T-cell (primary cell): ENCODE measurements at places on chromosomes 6 and 20. TPM values are rescaled to one million over a fixed set of nuclear protein-coding genes. Genes with fewer than 3 reads are reported as not detected.

Gene MTFR2
- total RNA-seq = 1.3 TPM

- DNase-seq = no peak
Measured at GRCh38 chr6:95723638-95724037, 146.3 kb downstream of the MANEA start.

Gene C6orf58
- total RNA-seq = not detected

DNA sequence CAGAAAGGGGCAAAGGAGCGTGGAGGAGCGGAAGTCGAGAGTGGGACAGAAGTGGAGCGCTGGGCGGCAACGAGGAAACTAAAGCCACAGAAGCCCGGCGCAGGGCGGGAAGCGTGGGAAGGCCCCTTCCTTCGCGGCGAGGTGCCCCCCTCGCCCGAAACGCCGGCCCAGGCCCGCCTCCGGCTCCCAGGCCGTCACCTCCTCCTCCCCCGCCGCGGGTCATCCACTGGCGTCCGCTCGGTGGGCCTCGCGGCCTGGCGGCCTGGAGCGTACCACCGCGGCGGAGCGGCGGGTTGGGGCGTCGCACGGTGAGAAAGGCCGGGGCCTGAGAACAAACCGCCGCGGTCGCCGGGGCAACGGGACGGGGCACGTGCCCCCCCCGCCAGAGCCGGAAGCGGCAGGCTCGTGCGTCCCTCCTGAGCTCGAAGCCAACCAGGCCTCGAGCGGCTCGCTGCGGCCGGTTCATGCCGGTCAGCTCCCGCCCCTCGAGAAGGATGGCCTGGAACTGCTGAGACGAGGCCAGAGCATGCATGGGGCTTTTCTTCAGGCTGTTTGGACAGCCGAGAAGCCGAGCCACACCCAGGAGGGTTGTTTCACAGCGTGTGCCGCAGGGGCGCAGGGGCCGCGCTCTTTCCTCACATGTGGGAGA, at the start of gene TCP11:
Gene TCP11 (minus strand): TSS at position 333 of the 649 bp plus-strand sequence. CDS start 469 bp downstream, outside the sequence.
- no peak for DNase-seq

DNA sequence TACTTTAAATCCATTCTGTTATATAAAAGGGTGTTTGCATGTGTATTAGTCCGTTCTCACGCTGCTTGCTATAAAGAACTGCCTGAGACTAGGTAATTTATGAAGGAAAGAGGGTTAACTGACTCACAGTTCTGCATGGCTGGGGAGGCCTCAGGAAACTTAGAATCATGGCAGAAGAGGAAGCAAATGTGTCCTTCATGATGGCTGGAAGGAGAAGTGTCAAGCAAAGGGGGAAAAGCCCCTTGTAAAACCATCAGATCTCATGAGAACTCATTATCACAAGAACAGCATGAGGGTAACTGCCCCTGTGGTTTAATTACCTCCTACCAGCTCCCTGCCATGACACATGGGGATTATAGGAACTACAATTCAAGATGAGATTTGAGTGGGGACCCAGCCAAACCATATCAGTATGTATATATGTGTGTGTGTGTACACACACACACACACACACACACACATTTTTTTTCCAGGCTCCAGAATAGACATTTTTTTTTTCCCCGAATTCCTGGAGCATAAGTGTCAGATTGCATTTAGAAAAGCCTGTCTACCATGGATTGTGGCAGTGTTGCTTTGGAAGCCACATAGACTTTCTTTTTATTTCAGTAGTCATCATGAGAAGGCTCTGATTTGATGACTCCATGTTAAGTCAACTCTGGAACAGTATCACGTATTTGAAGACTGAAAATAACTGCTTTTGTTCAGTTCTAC, 31.5 kb downstream of the KDM1B start:
- no peak for DNase-seq

Gene TPX2
- 1.4 TPM for total RNA-seq

GRCh38 chr6:128918886-128919285, 35.9 kb downstream of the LAMA2 start:
- no peak for DNase-seq

GRCh38 chr20:62628691-62629090, 13.6 kb upstream of the SLCO4A1 start:
- no peak for DNase-seq

Gene SASH1
- 5.5 TPM for total RNA-seq
